Cardiac muscle cell (in vitro differentiated cells and primary cell): ENCODE measurements at places on chromosomes 3 and 15. TPM values are rescaled to one million over a fixed set of nuclear protein-coding genes. Genes with fewer than 3 reads are reported as not detected.

DNA sequence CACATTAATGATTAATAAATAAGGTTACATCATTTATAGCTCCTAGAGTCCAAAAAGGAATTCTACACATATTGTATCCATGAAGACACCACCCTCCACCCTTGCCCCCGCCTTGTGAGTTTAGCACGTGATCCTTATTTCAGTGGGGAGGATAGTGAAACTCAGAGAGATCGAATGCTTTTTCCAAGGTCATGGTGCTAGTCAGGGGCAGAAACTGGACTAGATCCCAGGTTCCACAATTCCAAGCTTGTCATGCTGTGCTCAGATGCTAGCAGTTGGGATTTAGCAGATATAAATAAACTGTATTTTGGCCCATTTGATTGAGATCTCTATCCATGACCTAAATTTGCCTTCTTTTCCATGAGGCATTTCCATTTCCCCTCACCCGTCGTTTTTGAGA, 227.4 kb upstream of the THRB start:
- DNase-seq: no peak

GRCh38 chr3:113129168-113129567, 82.2 kb upstream of the BOC start:
- DNase-seq: no peak

DNA sequence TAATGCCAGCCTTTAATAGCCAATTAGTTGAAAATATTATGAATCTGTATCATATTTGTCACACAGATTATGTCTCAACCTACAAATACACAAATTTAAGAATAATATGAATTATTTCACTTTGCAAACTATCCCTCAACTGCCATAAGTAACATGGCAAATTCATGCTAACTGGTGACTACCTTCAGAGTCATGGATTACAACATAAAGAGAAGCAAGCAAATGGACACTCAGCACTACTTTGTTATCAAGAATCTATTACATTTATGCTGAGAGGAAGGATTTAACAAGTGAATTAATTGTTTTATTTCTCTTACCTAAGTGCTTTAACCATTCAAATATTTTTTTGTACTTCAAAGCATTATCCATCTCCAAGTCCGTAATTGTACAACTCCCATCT, 103.1 kb upstream of the BCL6 start:
- no peak for DNase-seq

DNA sequence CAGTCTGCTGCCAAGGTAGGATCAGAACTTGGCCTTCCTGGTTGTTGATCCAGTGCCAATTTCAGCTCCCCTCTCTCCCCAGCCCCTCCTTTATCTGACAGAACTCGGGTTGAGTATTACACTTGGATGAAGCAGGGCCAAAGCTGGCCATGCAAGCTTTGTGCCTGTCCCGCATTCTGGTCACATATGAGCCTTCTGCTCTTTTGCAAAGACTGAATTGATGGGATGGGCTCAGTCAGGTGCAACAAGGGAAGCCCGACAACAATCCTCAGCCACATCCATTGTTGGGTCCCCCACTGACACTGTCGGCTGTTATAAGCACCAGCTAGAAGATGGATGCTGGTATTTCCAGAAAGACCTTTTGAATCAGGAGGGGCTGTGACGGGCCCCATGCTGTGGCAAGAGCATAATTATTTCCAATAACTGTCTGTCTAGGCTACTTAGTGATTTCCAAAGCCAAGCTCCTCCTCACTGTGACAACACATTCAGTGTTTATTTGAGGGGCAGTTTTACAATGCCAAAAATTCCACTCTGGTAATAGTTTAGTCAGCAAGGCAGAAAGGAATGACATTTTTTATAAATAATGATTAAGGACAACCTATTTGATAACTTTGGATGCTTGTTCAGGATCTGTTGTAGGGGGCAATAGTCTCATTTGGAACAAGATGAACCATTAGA, 146.8 kb upstream of the FRMD4B start:
- no peak for DNase-seq

- DNase-seq: no peak
Observed at GRCh38 chr3:114712728-114713492, 419.1 kb downstream of the TIGIT start.

DNA sequence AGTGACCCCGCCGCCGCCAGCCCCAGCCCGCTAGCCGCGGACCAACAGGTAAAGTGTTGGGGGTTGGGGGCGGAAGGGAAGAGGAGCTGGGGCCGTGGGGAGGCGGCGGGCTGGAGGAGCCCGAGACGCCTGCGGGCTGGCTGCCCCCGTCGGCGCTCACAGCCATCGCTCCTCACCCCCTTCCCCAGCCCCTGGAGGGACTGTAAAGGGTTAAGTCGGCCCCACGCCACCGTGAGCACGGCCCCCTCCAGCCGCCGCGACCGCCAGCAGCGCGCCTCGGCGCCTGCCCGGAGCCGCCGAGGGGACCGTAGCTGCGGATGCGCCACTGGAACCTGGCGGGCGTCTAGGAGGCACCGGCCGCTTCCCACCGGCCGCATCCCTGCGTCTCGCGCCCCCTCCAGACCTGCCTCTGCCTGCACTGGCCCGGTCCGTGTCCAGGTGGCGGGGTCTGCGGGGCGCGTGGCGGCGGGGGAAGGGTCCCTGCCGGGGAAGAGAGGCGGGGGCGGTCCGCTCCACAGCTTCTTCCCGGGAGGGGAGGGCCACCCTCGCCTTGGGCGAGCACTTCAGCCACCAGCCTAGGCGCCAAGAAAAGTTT, 522 bp downstream of the MED12L start:
- peak; percentile 62 for DNase-seq

- DNase-seq: no peak
Observed at GRCh38 chr15:55710286-55710685, 32.7 kb downstream of the PRTG start.

DNA sequence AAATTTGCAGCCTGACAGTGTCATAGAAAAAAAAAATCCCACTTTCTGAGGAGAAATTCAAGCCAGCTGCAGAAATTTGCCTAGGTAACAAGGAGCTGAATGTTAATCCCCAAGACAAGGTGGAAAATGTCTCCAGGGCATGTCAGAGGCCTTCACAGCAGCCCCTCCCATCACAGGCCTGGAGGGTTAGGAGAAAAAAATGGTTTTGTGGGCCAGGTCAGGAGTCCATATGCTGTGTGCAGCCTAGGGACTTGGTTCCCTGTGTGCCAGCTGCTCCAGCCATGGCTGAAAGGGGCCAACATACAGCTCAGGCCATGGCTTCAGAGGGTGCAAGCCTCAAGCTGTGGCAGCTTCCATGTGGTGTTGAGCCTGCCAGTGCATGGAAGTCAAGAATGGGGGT, 11.2 kb downstream of the CD200R1 start:
- DNase-seq: no peak

DNA sequence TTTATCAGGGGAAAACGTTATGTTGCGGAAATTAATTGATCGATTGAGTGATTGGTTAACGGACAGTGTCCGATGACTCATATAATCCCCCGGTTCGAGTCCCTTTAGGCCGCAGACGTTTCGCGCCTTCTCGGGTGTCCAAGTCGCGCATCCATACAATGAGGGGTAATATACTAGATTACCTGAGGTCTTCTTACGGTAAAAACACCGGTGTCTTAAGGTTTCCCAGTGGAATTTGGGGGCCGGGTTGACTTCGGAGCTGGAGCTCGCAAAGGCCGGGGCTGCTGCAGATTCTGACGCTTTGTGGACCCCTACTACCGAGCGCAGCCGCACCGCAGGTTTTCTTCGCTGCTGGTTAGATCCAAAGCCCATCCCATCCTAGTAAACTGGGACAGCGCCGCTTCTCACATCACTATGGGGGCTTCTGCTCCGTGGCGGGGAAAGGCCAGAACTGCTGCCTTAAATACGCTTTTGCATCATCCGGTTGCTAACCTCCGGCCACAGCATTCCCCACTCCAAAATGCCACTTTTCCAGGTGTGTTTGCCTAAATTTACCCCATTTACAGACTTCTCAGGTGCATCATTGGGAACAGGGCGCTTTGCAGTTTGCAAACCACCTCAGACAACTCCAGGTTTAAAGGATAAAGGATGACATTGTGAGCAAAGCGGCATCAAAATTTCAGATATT, 858 bp upstream of the SACM1L start:
- DNase-seq: peak; percentile 35

- peak; percentile 83 for DNase-seq
Observed at GRCh38 chr15:84955089-84955848, 26.4 kb upstream of the PDE8A start.

GRCh38 chr3:55333046-55333445, 154.1 kb downstream of the WNT5A start:
- DNase-seq: no peak

DNA sequence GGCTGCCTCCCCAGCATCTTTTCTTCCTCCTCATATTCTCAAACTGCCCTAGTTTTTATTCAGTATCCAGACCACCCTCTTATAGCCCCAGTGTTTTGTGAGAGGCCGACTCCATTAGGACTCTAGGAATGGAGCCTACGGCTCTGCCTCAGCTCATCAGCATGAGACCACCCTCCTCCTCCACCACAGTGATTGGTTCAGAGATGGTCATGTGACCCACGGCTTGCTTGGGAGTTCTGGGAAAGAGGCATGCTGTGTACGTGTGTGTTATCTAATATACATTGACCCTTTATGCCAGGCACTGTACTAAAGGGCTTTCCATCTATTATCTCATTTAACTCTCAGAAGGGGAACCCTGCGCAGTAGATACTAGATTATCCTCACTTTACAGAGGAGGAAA, 17.8 kb upstream of the CMTM7 start:
- no peak for DNase-seq

GRCh38 chr15:96415513-96416217, 85.2 kb downstream of the NR2F2 start:
- no peak for DNase-seq

- no peak for DNase-seq
Observed at GRCh38 chr3:72032441-72033135, 247.6 kb upstream of the PROK2 start.

- no peak for DNase-seq
Observed at GRCh38 chr15:99537344-99537743, 28.4 kb upstream of the MEF2A start.

DNA sequence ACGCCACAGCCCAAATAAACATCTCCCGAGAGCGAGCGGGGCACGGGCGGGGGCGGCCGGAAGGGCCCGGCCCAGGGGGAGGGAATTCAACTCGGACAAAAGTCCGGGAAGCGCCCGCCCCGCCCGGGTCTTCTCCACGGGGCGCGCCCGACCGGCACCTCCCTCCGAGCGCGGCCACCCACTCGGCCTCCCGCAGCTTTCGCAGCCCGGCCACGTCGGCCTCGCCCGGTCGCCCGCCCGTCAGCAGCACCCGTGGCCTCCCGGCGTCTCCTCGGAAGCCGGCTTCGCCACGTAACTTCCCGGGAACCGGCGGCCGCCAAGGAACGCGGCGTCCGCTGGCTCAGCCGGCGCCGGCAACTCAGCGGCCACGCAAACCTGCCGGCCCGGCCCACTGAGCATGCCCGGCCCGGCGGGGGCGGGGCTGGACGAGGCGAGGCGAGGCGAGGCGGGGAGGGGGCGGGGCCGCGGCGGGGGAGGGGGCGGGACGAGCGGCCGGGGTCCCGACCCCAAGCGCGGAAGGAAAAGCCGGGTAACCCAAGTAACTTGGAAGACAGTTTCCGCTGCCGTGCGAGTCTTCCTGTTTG, at the start of gene TJP1:
Gene TJP1, minus strand, starts transcription at position 369 of the 584 bp plus-strand sequence. CDS start 440 bp downstream, outside the sequence.
- DNase-seq: peak; percentile 93

DNA sequence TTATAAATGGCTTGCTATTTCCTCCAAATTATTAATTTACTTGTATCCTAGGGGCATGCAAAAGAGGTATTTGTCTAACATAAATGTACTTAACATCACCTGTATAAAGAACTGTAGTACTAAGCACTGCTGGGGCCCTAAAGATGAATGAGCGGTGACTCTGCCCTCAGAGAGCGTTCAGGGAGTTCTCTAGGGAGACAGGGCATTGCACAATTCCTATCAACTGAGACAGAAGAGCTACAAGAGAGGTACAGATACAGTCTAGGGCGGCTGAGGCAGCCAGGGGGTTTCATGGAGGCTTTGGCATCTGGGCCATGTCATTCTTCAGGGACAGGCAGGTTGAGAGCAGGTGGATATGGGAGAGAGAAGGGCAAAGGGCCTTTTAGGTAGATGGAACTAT, 39.9 kb upstream of the PARL start:
- peak; percentile 14 for DNase-seq

DNA sequence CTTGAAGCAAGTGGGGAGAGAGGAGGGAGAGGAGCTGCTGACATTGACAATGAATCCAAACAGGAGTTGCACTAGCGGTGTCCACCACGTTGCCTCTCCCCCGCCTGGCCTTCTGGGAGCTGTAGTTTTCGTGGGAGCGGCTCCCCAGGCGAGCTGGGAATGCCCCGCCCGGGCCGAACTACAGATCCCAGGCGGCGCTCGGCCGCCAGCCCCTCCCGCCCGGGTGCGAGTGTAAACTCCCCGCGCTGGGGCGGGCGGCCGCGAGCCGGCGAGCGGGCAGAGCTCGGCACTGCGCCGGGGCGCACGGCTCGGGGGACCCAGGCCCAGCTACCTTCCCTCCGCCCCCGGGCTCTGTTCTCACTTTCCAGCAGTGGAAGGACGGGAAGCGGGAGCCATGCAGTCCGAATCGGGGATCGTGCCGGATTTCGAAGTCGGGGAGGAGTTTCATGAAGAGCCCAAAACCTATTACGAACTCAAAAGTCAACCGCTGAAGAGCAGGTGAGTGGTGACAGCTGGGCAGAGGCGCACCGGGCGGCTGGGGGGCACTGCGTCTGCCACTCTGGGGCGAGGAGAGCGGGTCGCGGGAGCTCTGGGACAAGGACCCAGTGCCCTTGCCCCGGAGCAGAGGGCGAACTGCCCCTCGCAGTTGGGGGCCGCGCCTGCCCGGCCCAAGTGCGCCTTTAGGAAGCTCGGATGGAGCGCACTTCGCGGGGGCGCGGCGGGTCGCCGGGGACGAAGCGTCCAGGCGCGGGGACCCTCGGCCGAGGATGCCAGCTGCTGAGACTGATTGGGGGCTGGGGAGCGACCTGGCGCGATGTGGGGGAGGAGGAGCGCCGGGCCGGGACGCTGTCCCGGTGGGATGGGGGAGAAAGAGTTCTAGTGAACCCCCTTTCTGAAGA, at the start of gene MITF:
Gene MITF, plus strand, starts transcription at position 261 of the 899 bp plus-strand sequence. Its CDS starts 134 bp downstream, at position 395.
- peak; percentile 92 for DNase-seq

Gene CLDN11
- 0.16 TPM in 1 of 2 replicates, not detected in the other for polyA plus RNA-seq

Gene RFX7
- 5.9 and 8.8 TPM in 2 replicates for polyA plus RNA-seq

Gene ARRDC4
- 24.7 and 25.2 TPM in 2 replicates for polyA plus RNA-seq

Gene VGLL3
- 0.04 and 0.29 TPM in 2 replicates for polyA plus RNA-seq

Gene SLC12A8
- polyA plus RNA-seq: 3.1 and 6.9 TPM in 2 replicates

Gene PATL2
- 0.49 TPM in 1 of 2 replicates, not detected in the other for polyA plus RNA-seq

Gene MESP1
- 9.3 and 9.9 TPM in 2 replicates for polyA plus RNA-seq
